ENCODE measurements at places on chromosomes 3 and 15. TPM values are rescaled to one million over a fixed set of nuclear protein-coding genes. Genes with fewer than 3 reads are reported as not detected.

DNA sequence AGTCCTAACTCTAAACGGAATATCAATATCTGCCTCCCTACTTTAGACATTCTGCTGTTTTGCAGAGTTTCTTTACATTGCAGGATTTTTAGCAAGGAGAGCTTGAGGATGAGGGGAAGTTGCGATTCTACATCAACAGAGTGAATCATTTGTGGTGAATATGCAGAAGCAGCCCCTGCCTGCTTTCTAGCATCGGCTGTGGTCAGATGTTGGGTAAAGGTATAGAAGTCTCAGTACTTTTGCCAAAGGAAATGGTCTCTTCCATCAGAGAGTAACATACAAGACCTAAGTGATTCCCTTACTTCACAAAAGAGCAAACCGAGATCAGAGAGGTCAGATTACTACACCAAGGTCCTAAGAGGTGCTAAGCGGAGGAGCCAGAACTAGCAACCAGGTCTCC is 15.2 kb downstream of the ST3GAL6 start:
- no peak for DNase-seq

DNA sequence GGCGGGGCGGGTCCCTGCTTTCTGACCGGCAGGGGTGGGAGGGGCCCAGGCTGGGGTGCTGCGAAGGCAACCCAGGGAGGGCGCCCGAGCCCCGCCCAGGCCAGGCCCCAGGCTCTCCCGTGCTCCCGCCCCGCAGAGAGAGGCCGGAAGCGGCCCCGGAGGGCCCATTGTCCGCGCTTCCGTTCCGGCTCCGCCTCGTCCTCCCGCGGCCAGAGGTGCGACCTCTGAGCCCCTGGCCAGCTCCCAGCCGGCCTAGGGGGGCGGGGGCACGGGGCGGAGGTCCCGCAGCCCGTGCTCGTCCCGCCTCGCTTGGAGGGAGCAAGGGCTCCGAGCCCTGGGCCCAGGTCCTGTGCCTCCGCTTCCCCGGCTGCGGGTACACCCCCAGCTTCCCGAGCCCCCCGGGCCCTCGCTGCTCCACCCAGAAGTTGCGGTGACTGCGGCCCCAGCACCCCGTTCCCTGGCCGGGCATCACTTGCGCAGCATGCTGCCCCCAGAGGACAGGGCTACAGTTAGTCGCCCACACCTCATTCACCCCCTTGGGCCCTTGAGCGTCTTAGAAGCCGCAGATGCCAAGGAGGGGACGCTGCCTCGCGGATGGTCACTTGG is 20.4 kb upstream of the PLXND1 start:
- DNase-seq: peak; percentile 74

DNA sequence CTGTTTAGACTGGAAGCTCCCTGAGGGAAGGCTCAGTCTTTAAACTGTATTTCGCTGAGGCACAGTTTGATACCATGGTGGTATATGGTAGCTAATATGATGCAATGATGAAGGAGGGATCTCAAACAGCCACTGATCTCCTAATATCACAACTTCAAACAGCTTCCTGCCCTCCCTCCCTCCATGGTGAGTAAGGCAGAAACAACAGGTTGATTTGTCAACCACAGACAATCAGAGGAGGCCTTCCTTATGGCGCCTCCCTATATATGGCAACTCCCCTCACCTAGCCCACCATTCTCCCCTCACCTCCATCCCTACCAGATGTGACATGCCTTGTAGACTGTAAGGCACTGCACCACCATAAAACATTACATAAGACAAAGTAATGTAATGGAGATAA is 316.5 kb upstream of the ICE2 start:
- no peak for DNase-seq

DNA sequence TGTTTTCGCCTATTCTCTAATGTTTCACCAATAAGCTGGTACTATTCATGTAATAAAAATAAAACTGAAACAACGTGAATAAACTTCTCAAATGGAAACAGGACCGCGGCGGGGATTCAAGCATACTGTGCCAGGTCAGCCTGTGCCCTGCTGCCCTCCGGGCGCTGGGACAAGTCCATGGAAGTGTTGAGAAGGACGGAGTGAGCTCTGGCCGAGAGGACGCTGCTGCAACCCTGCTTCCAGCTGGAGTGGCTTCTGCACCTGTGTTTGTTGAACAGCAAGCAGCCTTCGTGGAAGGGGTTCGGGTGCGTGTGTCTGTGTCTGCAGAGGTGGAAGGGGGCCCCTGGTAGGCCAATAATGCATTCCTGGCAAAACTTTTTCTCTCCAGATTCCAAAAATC is 50.0 kb upstream of the PCSK6 start:
- DNase-seq: no peak

- DNase-seq: no peak
Observed at GRCh38 chr15:70766597-70766996, 3.2 kb upstream of the UACA start.

GRCh38 chr3:100407977-100408532 is 6.7 kb downstream of the LNP1 start:
- no peak for DNase-seq

DNA sequence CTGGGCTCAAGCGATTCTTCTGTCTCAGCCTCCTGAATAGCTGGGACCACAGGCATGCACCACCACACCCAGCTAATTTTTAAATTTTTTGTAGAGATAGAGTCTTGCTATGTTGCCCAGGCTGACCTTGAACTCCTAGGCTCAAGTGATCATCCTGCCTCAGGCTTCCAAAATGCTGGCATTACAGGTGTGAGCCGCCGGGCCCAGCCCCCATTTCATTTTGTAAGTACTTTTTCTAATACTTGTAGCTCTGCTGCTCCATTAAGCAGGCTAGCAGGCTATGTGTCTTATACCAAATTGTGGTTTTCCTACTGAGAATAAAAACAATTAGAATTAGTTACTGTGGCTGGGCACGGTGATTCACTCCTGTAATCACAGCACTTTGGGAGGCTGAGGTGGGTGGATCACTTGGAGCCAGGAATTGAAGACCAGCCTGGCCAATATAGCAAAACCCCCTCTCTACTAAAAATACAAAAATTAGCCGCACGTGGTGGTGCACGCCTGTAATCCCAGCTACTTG is 22.4 kb downstream of the NIPA1 start:
- no peak for DNase-seq

- DNase-seq: no peak
Observed at GRCh38 chr3:148319960-148320359, 377.7 kb upstream of the AGTR1 start.

DNA sequence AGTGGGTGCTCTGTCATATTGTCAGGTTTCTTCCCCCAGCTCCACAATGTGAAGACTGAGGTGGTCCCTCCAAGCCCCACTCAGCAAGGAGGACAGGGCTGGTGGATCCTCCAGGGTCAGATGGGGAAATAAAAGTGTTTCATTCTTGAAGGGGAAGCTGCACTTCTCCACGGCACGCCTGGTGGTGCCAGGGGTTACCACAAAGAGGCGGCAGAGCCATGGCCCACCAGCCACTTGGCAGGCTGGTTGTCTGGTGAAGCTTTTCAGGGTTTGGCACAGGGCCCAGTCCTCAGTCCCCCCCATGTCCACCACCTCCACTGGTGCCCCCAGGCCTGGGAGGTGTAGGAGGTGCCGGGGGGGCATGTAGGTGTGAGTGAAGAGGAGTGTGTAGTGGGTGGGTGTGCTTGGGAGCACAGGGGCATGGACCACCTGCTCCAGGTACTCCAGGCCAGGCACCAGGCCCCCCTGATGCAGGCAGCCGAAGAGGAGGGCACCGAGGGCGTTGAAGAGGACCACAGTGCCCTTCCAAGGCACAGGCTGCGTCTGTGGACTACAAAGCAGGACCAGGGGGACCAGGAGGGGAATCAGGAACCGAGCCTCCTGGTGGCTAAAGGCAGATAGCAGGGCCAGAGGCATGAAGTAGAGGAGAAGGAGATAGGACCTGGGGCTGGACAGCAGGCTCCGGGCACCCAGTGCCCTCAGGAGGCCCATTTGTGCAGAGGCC is 5.0 kb upstream of the NCBP2 start:
- DNase-seq: no peak

DNA sequence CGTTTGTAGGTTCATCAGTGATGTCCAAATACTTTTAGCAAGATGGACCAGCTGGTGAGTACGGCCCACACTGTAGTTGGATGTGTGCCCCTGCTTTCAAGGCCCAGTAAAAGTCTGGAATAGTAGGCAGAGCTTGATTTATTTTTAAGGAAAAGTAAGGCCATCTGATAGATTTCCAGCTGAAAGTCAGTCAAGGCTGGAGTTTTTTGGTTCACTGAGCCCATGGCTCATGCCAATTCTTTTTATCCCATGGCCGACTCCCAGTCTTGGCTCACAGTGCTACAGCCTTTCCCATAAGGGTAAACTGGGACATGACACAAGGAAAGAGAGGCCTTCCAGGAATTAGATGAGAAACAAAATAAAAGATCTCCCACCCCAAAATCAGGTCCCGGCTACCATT is 13.5 kb downstream of the CCDC80 start:
- peak; percentile 71 for DNase-seq

GRCh38 chr3:25139267-25139666 is 288.8 kb upstream of the RARB start:
- DNase-seq: no peak

- no peak for DNase-seq
Observed at GRCh38 chr3:182715006-182715405, 78.3 kb upstream of the ATP11B start.

The MBD4 gene
- total RNA-seq: 23.3 TPM

The CRYGS gene
- total RNA-seq: 0.99 TPM

The NOX5 gene
- 0.39 TPM for total RNA-seq

The MYRIP gene
- 0.99 TPM for total RNA-seq

The LSMEM2 gene
- 2.7 TPM for total RNA-seq

The SCN5A gene
- 0.39 TPM for total RNA-seq
